ENCODE measurements at places on chromosomes 1 and 21. TPM values are rescaled to one million over a fixed set of nuclear protein-coding genes. Genes with fewer than 3 reads are reported as not detected.
A peak's percentile ranks its signal among the peaks of the same experiment; 100 is the strongest.

- H3K27ac ChIP-seq = no peak overlapping the region
- no peak overlapping the region for H3K4me3 ChIP-seq
- no peaks in the 10 kb centered on the region for H3K4me1 ChIP-seq
- no peaks in the 10 kb centered on the region for H3K36me3 ChIP-seq
- DNase-seq = no peak
Observed at GRCh38 chr1:66237042-66237441, 296.9 kb upstream of the SGIP1 start.

- H3K4me3 ChIP-seq = no peak overlapping the region
- no peak for DNase-seq
- no peaks in the 10 kb centered on the region for H3K36me3 ChIP-seq
- no peaks in the 10 kb centered on the region for H3K27me3 ChIP-seq
Observed at GRCh38 chr1:240466509-240466908, 145.4 kb downstream of the GREM2 start.

DNA sequence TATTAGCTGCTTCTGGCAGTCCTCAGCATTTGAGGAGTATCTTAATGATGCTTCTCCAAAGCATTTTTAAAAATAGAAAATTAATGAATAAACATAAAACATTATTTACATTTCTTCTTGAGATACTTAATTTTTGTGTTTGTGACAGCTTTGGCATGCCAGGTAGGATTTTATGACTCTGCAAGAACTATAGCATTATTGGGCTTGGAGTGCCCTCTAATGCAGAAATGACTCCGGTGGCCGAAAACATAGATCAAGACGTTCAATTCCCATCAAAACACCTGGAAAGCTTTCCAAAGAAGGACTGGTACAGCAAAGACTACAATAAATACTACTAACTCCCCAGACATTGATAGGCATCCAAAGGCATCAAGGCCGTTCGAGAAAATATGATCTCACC is 366.4 kb upstream of the CXADR start:
- DNase-seq = no peak
- H3K36me3 ChIP-seq = no peaks in the 10 kb centered on the region
- no peak overlapping the region for H3K4me3 ChIP-seq
- H3K27ac ChIP-seq = no peak overlapping the region

DNA sequence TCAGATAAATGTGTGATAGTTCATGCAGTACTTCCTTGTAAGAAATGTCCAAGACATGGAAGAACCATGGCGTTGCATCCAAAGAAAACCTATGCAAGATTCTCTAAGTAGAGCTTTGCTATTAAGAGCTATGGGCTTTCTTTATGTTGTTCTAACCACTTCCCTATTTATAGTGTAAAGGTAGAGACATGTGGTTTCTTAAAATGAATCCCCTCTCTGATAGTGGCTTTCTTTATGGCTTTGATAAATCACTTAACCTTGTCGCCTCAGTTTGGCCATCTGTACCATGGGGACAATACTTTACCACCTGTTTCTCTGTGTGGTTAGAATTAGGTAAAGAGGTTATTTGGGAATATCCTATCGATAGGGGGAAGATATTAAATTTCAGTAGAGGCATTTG is 305.5 kb downstream of the NFIA start:
- H3K4me3 ChIP-seq = peak overlapping the region; percentile 42
- H3K27me3 ChIP-seq = no peaks in the 10 kb centered on the region
- H3K36me3 ChIP-seq = peaks cover 7% of the 10 kb centered on the region
- peak overlapping the region; percentile 78 for H3K27ac ChIP-seq
- H3K4me1 ChIP-seq = peaks cover 33% of the 10 kb centered on the region

The LY9 gene
- total RNA-seq = 8.0 TPM

The SYT11 gene
- 17.1 TPM for total RNA-seq

DNA sequence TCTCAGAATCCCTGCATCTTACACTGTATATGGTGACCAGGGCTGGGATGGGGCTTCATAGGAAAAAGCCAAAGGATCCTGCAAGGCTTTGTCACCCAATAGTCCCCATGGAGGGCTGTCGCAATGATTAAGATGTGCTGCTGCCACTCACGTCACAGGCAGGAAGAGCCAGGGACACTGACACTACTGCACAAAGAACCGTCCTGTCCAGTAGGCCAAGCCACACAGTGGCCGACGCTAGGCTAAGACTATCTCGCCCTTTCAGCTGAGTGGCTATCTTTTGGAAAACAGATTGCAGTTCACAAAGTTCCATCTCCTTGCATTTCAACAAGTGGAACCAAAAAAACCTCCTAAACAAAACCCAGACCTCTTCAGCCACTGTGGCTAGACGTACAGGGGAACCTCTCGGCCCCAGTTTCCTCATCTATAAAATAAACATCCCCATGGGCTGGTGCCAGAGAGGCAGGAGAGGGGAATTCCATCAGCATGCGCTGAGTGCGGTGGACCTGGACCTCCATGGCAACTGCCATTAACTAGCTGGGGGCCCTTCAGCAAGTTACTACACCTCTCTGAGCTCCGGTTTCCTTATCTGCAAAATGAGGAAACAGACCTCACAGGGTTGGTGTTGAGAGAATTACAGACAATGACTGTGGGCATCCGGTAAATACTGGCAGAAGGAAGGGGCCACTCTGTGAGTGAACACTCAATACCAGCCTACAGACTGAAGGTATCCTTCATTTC is 8.7 kb downstream of the CAPZB start:
- no peaks in the 10 kb centered on the region for H3K27me3 ChIP-seq
- peak; percentile 71 for DNase-seq
- H3K4me1 ChIP-seq = peaks cover 90% of the 10 kb centered on the region
- peak overlapping the region; percentile 95 for H3K27ac ChIP-seq

The HSD3B2 gene
- not detected for total RNA-seq

GRCh38 chr1:31241321-31241720 is 1.6 kb upstream of the NKAIN1 start:
- H3K27me3 ChIP-seq = peaks cover 40% of the 10 kb centered on the region
- H3K36me3 ChIP-seq = peaks cover 3% of the 10 kb centered on the region
- DNase-seq = no peak

The SIPA1L2 gene
- total RNA-seq = 0.41 TPM

The TFF1 gene
- total RNA-seq = not detected

DNA sequence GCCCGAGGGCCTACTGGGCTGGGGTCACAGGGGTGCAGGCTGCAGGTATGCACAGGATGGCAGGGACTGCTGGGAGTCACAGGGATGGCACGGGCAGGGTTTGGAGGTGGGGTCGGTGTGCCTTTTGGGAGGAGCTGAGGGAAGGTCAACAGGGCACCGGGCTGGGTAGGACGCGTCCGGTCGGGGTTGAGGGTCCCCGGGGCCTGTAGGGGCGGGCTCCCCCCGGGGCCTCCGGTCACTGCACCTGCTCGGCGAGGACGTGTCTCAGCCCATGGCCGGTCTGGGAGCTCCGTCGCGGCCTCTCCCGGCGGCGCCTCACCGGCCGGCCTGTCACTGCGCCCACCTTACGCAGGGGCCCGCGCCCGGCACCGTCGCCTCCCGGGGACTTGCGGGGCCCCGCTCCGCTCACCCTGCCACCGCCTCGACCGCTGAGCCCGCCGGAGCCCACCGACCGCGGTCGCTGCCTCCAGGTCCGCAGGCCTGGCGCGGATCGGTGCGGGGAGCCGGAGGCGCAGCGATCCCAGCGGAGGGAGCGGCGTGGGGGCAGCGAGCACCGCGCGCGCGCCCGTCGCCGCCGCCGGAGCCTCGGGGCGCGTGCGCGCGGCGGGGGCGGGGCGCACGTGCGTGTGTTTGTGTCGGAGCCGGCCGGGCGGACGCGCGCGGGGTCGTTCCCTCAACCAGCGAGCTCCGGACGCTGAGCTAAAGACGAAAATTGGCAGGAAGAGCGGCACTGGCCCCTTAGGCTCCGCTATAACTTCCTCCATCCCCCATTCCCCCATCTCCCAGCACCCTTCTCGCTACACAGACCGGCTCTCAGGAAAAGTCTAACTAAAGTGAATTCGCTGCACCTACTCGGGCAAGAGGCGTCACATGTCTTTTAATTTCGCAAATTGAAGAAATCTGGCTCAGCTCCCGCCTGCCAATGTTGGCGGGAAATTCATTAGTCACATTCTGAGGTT is at the start of gene AMIGO1:
Gene AMIGO1 (minus strand): TSS at position 552 of the 959 bp plus-strand sequence. CDS start 815 bp downstream, outside the sequence.
- no peak within 1 kb of the TSS for H3K27ac ChIP-seq
- peak; percentile 55 for DNase-seq
- H3K36me3 ChIP-seq = no peaks in the 10 kb centered on the region
- peaks cover 21% of the 10 kb centered on the region for H3K4me1 ChIP-seq
- peaks cover 36% of the 10 kb centered on the region for H3K27me3 ChIP-seq

The HPDL gene
- total RNA-seq = 23.4 TPM

DNA sequence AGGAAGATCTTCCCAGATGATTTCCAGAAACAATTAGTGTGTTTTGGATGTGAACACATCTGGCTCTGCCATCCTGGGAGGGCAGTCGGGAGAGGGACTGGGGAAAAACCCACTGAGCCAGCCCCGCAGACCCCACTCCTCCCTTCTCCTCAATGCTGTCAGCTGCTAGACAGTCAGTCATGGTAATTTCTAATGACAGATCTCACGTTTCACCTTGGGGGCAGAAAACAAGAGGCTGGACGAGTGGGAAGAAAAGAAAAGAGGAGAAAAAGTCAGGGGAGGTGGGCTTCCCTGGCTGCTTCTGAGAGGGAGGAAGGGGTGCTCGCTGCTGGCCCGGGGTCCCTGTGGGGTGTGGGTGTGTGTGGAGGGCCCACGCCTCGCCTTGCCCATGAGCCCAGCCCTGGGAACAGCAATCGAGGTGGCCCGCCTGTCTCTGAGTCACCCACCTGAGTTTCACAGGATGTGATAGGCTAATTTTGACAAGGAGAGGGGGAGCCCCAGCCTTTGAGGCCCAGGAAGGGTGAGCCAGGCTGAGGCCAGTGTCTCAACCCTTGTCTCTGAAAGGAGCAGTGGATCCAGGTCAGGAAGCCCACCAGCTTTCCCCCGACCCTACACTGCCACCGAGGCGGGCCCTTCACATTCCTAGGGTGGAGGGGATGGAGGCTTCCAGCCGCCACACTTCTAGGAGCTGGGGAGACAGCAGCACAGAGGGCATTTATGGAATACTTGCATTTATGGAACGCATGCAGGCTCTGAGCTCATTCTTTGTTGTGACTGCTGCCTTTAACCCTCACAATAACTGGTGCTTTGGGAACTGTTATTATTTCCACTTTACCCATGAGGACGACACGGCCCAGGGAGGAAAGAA is 49.1 kb upstream of the IFNLR1 start:
- H3K4me1 ChIP-seq = peaks cover 13% of the 10 kb centered on the region
- H3K27ac ChIP-seq = no peak overlapping the region
- peak; percentile 53 for DNase-seq
- peaks cover 1% of the 10 kb centered on the region for H3K36me3 ChIP-seq
- peaks cover 18% of the 10 kb centered on the region for H3K27me3 ChIP-seq

- no peak overlapping the region for H3K27ac ChIP-seq
- H3K4me3 ChIP-seq = no peak overlapping the region
- H3K4me1 ChIP-seq = no peaks in the 10 kb centered on the region
- DNase-seq = no peak
Observed at GRCh38 chr1:80448081-80448480, 1352.7 kb upstream of the ADGRL2 start.

GRCh38 chr1:225979421-225979820 is 19.7 kb downstream of the SDE2 start:
- peaks cover 36% of the 10 kb centered on the region for H3K36me3 ChIP-seq
- DNase-seq = no peak
- H3K4me1 ChIP-seq = peaks cover 21% of the 10 kb centered on the region

The ACKR1 gene
- total RNA-seq = not detected

- H3K27ac ChIP-seq = no peak overlapping the region
- peaks cover 6% of the 10 kb centered on the region for H3K4me1 ChIP-seq
- H3K36me3 ChIP-seq = peaks cover 72% of the 10 kb centered on the region
- no peak overlapping the region for H3K4me3 ChIP-seq
Observed at GRCh38 chr1:192998536-192998935, 60.6 kb downstream of the UCHL5 start.

DNA sequence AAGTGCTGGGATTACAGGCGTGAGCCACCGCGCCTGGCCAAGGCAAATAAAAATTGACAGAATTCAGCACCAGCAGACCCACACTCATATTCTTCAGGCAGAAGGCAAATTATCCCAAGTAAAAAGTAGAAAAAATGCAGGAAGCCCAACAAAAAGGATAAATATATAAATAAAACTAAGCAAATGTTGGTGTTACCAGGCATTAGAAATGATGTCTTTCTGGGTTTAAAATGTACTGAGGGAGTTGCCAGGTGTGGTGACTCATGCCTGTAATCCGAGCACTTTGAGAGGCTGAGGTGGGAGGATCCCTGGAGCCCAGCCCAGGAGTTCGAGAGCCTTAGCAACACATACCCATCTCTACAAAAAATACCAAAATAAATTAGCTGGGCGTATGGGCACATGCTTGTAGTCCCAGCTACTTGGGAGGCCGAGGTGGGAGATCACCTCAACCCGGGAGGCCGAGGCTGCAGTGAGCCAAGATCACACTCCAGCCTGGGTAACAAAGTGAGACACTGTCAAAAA is 6.3 kb downstream of the INTS11 start:
- no peaks in the 10 kb centered on the region for H3K27me3 ChIP-seq
- peaks cover 18% of the 10 kb centered on the region for H3K36me3 ChIP-seq
- no peak overlapping the region for H3K27ac ChIP-seq

DNA sequence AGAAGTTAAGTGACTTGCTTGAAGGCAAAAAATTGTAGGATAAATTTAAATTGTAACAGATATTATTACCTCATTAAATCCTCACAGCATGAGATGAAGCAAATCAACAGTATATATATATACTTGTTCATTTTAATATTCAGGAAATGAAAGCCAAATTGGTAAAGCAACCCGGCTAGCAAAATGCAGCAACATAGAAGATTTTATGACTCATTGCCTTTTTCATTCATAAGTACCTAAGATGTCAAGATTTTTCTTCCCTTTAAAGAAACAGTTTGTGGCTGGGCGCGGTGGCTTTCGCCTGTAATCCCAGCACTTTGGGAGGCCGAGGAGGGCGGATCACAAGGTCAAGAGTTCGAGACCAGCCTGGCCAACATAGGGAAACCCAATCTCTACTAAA is 190.5 kb upstream of the NRIP1 start:
- H3K36me3 ChIP-seq = no peaks in the 10 kb centered on the region
- DNase-seq = no peak
- H3K27ac ChIP-seq = no peak overlapping the region
- H3K4me3 ChIP-seq = no peak overlapping the region
- no peaks in the 10 kb centered on the region for H3K27me3 ChIP-seq

GRCh38 chr1:156612666-156613065 is 6.5 kb upstream of the HAPLN2 start:
- H3K27me3 ChIP-seq = peaks cover 45% of the 10 kb centered on the region
- no peak for DNase-seq
- no peak overlapping the region for H3K4me3 ChIP-seq
- peaks cover 7% of the 10 kb centered on the region for H3K4me1 ChIP-seq

- peaks cover 63% of the 10 kb centered on the region for H3K4me1 ChIP-seq
- H3K36me3 ChIP-seq = peaks cover 47% of the 10 kb centered on the region
- DNase-seq = no peak
- peak overlapping the region; percentile 98 for H3K27ac ChIP-seq
- no peaks in the 10 kb centered on the region for H3K27me3 ChIP-seq
Observed at GRCh38 chr1:160836981-160837557, 25.6 kb downstream of the CD244 start.

The TADA1 gene
- total RNA-seq = 18.1 TPM

DNA sequence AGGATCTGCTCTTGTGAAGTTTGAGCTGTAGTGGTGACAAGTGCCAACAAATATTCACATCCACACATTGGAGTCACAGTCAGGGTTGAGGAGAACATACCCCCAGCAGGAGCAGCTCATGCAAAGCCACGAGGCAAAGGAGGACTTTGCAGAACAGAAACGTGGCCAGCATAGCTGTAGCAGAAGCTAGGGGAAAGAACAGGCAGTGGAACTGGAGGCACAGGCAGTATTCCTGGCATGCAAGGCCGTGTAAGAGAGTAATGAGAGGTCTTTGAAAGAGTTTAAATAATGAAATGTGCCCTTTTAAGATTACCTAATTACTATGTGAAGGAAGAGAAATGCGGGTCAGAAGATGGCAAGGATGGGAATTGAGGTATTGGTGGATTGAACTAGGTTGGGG is 40.9 kb upstream of the IKBKE start:
- no peak for DNase-seq
- H3K27ac ChIP-seq = no peak overlapping the region
- H3K4me3 ChIP-seq = no peak overlapping the region
- H3K27me3 ChIP-seq = no peaks in the 10 kb centered on the region
